ENCODE measurements at places on chromosomes 6 and 20.

DNA sequence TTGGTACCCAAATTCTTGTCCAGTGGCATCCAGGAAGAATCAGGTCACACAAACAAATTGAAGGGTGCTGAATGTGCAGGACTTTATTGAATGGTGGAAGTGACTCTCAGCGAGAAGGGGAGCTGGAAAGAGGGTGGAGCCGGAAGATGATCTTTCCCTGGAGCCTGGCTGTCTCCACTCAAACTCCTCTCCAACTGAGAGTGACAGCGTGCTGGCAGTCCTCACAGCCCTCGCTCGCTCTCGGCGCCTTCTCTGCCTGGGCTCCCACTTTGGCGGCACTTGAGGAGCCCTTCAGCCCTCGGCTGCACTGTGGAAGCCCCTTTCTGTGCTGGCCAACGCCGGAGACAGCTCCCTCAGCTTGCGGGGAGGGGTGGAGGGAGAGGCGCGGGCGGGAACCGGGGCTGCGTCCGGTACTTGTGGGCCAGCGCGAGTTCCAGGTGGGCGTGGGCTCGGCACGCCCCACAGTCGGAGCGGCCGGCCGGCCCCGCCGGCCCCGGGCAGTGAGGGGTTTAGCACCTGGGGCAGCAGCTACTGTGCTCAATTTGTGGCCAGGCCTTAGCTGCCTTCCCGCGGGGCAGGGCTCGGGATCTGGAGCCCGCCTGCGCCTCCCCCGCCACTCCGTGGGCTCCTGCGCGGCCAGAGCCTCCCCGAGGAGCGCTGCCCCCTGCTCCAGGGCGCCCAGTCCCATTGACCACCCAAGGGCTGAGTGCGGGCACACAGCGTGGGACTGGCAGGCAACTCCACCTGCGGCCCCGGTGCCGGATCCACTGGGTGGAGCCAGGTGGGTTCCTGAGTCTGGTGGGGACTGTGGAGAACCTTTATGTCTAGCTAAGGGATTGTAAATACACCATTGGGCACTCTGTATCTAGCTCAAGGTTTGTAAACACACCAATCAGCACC lies 26.7 kb upstream of the MBOAT1 start:
- DNase-seq, result no peak

DNA sequence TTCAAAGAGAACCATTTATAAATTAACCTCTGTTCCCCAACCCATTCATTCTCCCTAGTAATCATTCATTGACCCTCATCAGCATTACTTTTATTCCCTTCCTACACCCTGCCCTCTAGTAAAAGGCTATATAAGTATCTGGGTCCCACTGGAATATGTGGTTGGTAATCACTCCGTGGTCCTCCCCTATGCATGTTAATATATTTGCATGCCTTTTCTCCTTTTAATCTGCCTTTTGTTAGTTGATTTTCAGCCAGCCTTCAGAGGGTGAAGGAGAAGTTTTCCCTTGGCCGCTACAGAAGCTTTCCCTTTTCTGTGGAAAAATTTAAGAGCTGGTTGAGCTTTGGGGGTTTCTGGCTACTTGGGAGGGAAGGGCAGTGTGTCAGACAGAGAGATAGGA lies 585.6 kb downstream of the UTRN start:
- no peak for DNase-seq

GRCh38 chr20:64188682-64189529 lies 24.7 kb downstream of the MYT1 start:
- DNase-seq, result peak; percentile 31

DNA sequence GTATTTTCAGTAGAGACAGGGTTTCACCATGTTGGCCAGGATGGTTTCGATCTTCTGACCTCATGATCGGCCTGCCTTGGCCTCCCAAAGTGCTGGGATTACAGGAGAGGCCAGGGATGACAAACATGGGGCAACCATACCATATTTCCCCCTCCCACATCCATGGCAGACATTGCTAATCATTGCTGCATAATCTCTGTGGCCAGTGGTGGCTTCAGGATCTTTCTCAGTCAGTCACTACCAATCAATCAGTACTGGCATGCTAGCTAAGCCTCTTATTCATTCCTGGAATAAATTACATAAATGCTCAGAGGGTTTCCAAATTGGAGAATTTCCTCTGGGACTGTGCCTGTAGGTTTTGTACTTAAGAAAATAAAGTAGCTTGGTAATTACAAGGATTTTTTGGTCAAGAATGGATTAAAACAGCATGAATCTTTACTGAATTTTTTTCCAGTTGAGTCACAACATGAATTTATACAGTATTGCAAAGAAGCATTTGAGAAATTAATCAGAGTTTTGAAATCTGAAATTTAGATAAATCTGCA lies 138.1 kb downstream of the FNDC1 start:
- no peak for DNase-seq

DNA sequence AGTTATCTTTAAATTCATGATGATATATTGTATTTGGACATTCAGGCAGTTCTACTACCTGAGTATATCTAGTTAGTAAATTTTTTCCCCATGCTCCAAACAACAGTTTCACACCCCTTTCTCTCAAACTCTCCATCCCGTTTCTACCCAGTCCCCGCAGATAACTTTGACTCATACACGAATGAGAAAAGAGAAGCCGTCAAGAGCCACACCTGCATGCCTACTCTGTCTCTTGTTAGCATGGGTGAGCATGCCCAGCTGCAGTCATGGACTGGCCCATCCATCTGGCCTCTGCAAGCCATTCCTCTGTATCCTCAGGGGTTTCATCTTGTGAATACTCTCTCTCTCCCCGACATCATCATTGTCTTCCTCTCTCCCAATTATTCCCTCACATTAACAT lies 41.5 kb downstream of the MYB start:
- no peak for DNase-seq

DNA sequence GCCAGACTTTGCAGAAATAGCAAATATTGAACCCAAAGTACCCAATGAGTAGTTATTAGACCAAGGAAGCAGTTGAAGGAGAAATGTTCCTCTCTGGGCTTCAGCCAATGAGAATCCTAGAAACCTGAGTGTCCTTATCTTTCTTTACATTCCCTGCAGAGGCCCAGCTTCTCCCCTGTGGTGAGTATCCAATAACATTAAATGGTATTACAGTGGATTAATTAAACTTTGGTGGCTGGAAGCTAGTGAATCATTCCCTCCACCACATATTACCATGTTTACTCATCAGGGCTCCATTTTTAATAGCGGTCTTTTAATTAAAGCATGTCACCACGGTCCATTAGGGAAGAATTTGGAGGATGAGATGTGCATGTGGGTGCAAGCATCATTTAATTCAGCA lies 74.0 kb downstream of the UNC5CL start:
- DNase-seq, result peak; percentile 29

DNA sequence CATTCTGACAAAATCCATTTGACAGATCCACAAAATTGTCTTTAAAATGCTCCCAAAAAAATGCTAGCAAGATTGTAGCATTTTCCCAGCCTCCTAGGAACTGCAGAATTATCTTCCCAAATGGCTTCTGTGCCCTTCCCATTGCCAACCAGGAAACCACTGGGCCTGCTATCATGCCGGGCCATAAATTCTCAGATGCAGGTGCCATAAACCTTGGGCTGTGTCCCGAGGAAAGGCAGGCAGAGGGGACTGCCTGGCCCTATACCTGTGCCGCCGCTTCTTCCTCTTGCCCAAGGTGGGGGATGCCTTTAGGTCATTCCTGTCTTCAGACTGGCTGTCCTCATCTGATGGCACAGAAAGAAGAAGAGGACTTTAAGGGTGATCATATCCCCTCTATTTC lies 2.8 kb downstream of the VSX1 start:
- no peak for DNase-seq

DNA sequence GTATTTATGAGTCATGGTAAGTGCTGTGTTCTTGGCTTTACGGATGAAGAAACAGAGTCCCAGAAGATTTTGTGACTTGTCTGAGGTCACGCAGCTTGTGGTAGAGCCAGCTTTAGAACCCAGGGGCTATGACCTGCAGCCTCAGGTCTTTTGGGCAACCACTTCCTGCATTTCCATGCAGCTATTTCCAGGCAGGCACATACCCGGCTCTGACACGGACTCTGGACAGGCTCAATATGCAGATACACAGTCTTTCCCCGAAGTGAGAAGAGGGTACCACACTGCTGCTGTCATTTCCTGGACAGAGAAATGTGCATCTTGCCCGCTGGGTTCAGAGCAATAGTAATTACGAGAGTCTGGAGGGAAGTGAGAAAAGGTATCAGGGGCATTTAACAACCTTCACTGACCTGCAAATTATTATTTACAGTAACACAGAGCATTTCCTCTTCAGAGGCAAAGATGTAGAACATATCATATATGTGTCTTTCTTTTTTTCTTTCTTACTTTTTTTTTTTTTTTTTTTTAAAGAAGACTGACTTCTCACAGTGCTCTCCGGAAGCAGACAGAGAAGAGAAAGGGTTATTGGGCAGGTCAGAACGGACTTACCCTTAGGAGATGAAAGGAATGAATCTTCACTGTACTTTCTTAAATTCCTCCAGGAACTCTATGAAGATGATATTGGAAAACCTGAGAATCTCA lies 185.1 kb downstream of the CLIC5 start:
- DNase-seq, result no peak

- DNase-seq, result no peak
Measured at GRCh38 chr6:6469074-6469473, 119.4 kb upstream of the LY86 start.

DNA sequence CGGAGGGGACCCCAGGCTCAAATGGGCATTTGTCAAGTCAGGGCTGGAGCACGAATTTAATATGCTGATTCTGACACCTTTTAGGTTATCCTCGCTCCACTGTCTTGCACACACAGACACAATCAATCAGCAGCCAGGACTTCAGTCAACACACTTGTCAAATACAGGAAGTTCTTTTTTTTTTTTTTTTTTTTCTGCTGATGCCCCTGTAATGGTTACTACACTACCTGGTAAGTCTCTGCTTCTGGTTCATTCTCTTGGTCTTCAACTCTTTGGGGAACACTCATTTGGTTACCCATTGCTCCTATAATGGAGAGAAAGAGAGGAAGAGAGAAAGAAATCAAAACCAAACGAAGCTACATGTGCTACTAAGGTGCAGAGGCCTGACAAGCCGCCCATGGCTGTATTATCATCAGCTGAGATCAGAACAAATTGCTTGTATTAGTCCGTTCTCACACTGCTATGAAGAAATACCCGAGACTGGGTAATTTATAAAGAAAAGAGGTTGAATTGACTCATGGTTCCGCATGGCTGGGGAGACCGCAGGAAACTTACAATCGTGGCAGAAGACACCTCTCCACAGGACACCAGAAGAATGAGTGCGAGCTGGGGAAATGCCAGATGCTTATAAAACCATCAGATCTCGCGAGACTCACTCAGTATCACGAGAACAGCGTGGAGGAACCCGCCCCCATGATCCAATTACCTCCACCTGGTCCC lies 11.8 kb downstream of the BCAS1 start:
- no peak for DNase-seq

DNA sequence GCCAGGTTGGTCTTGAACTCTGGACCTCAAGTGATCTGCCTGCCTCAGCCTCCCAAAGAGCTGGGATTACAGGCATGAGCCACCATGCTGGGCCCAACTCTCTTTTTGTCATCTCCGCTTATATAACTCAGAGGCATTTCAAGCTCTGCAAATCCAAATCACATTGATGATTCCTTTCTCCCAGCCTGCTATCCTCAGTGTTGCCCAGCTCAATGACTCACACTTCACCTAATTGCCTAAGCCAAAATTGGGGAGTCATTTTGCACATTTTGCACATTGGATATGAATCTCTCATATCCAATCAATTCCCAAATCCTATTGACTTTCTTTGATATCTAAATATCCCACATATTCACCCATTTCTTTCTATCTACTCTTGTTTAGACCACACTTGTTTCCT lies 3.9 kb downstream of the UTRN start:
- no peak for DNase-seq

GRCh38 chr6:54910921-54911320 lies 64.3 kb downstream of the FAM83B start:
- DNase-seq, result no peak

- no peak for DNase-seq
Measured at GRCh38 chr6:116661594-116661993, 7.0 kb downstream of the ZUP1 start.

DNA sequence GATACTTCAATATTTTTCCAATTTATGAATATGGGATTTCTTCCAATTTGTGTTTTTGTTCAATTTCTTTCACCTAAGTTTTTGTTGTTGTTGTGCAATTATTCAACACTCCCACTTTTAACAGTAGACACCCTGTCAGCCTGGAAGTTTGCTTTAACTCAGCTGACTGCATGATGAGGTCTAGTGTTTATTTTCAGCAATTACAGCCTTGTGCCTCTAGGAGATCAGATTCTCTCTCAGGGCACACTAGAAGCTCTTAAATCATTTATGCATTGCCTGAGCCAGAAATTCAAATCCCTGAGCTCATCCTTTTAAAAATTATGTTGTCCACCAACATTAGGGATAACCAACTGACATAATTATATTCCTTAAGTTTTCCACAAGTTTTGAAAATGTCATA lies 85.7 kb downstream of the MRAP2 start:
- no peak for DNase-seq

GRCh38 chr6:22925920-22926789 lies 356.8 kb downstream of the HDGFL1 start:
- DNase-seq, result no peak

DNA sequence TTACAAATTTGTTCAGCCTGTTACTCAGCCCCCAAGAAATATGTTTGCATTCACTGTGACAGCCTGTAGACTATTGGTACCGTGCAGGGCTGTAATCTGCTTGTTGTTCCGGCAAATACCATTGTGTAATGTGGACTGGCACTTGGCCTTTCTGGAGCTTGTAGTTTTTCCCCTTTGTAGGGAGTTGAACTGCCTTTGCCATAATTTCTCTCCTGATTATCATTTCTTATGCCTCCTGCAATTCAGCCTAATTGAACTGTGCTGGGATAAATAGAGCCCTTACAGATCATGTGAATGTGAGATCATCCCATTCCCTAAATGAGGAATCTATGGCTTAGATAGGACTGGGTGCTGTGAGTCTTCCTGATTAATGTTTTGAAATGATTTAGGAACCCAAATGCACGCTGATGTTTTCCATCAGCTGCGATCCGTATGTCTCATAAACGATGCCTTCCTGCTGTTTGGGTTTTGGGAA lies 185.1 kb downstream of the JARID2 start:
- no peak for DNase-seq

DNA sequence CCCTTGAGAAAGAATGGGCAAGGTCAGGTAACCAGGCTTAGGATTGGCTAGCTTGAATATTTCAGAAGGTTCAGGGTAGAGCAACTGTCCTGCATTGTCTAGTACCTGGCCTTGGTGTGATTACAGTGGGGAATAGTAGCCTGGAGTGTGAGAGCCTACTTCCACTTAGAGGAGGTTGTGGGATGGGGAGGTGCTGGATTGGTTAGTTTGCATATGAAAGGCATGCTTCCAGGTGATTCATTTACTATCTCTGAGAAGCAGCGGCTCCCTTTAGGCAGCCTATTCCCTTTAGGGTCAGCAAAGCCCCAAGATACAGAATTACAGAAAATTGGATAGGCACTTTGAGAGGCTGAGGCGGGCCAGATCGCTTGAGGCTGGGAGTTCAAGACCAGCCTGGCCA lies 25.0 kb upstream of the SCGN start:
- DNase-seq, result no peak

- DNase-seq, result no peak
Measured at GRCh38 chr20:58480551-58481336, 34.5 kb downstream of the APCDD1L start.

GRCh38 chr6:77502981-77503380 lies 39.7 kb upstream of the HTR1B start:
- no peak for DNase-seq
